ENCODE measurements at places on chromosomes 5 and 9.

DNA sequence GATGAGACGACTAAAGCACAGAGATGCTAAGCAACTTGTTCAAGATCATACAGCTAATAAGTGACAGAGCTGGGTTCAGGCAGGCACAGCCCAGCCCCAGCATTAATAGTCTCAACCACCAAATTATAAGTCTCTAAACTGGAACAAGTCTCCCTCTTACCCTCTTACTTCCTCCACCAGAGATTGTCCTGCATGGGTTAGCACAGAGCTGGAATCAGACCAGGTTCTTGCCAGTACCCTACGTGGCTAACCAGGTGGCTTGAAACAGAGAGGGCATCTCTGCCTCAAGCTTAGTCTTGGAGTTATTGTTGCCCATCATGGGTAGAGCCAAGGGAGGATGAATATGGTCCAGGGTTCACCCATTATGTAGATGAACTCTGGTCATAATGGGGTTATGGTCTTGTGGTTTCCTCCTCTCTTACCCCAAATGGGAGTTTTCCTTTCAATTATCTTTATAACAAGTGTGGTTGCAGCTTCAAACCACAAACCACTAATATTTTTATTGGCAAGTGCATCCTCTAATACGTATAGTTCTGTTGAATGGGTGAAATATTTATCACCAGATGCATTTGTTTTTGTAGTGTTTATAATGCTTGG lies 8.3 kb upstream of the XPA start:
- DNase-seq, result no peak

- peak; percentile 52 for DNase-seq
Measured at GRCh38 chr9:127796225-127796813, 6.4 kb upstream of the FPGS start.

DNA sequence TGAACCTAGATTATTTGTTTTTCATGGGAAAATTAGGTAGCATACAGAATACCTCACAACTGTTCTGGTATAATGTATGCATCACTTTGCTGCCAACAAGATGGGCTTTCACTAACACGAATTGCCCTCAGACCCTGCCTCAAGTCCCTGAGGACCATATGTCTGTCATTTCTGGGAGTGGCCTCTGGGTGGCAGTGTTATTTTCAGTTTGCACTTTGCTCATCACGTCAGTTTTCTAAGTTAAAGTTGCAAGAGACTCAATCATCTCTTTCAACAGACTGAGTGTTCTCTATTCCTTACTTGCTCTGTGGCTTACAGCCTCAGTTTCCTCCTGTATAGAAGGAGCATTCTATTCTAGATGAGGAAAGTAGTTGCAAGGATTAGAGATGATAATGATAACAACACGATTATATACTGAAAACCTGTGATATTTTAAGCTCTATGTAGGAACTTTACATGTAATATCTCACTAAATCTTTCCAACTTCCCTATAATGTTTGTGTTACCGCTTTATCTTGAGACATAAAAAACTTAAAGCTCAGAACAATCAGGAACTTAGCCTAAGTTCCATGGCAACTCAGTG lies 55.7 kb downstream of the TSSK1B start:
- peak; percentile 66 for DNase-seq

DNA sequence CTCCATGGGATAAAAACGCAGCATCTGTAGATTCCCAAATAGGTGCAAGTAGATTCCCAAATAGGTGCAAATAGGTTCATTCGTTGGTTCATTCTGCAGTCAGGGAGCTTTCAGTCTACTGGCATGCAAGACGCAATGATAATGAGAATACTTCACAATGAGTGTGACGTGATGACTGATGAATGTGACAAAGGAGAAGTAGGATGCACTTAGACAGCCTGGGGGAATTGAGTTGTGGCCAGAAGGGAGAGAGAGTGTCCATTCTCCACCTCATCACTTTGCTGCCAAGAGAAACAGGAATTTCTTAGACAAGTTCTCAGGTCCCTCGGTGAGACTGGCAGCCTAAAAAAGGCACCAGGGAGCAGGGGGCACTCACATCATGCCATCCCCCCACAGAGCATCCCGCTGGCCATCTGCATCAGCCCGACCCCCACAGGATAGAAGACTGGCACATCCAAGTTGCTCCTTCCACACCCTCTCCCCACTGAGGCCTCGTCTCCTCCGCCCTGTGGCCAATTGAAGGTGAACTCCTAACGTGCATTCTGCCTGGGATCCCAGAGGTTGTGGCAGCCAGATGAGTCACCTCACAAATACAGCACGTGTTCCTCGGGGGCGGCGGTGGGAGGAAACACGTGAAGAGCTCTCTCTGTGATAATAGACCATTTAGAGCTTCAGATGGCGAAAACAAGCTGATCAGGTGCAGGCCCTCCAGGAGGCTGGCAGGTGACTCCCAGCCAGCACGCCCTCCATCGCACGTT lies 19.9 kb upstream of the KCNIP1 start:
- peak; percentile 26 for DNase-seq

DNA sequence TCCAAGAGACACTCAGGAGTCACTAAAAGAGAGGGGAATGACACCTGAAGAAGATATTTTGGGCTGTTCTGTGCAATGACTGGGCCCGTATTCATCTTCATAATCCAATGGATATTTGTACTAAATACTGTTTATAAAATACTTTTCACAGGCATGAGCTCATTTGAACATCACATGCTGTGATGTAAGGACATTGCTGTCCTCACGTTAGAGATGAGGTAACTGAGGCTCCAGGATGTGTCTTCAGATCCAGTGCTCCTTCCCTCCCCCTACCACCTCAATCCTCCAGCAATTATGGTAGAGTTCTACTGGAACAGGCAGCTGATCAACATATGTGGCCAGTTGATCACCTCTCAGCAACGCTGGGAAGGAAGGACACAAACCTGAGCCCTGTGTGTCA lies 139.4 kb upstream of the OSMR start:
- no peak for DNase-seq

DNA sequence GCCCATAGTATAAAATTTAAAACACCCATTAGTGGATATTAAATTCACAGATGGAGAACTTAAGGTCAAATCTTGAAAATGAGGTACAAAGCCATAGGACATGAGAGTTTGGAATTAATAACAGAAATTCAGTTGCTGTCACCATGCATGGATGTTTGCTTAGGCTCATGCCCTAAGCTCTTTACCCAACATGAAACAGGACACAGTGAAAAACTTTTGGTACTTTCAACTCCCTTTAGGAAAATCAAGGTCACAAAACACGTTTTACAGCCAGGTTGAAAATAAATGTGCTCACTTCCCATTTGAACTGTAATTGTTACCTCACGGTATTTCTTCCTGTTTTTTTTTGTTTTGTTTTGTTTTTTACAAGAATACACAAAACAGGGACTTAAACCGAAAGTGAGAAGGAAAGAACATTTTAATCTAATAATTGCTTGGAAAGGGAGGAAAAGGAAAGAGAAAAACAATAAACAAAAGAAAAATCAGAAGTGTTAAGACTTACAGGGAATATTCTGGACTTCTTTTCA lies 6.1 kb upstream of the TOPORS start:
- DNase-seq, result no peak

GRCh38 chr5:14928661-14929060 lies 57.1 kb upstream of the ANKH start:
- DNase-seq, result no peak

GRCh38 chr5:124706729-124707361 lies 39.6 kb downstream of the ZNF608 start:
- peak; percentile 23 for DNase-seq

GRCh38 chr5:177964471-177964870 lies 31.6 kb downstream of the PROP1 start:
- no peak for DNase-seq

Data from GM23248 (cell line).